Stimulated activated naive CD8-positive, alpha-beta T cell treated with anti-CD3 and anti-CD28 coated beads, Interleukin-15, amount 100 ng/mL, for 72 hours (primary cell): ENCODE measurements at places on chromosomes 6 and 20.

GRCh38 chr20:59748619-59749191, 144.4 kb downstream of the PHACTR3 start:
- no peak for DNase-seq

DNA sequence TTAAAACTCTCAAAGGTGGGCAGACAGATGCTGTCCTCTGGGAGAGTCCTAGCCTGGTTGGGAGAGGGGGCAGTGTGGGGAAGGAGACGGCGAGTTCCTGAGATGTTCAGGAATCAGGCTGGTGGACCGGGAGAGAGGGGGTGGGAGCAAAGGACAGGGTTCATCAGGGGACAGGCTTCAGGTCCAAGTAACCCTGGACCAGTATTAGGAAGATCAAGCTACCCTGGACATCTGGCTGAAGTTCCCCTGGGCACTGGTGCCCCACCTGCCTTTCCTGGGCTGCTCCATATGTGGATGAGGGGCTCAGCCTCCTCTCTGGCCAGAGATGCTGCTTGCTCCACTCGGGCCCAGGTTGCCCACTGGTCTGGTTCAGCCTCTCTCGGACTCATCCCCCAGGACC, 1.1 kb upstream of the IP6K3 start:
- DNase-seq = no peak

DNA sequence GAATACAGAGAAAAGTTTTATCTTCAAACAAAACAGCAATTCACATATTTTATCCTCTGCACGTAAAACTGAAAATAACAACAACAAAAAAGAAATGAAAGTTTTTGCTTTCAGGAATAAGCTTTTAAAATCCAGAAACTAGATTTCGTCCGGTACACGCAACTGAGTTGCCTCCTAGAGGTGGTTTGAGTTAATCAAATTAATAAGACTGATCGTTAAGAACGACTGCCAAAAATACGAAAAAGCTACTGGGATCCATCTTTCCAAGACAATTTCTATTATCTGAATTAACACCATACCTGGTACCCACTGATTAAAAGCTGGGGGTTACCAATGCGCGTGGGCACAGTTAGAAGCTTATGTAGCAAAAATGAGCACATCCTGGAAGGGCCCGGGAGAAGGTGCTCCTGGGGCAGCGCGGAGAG, 669 bp downstream of the PDCD2 start:
- no peak for DNase-seq

DNA sequence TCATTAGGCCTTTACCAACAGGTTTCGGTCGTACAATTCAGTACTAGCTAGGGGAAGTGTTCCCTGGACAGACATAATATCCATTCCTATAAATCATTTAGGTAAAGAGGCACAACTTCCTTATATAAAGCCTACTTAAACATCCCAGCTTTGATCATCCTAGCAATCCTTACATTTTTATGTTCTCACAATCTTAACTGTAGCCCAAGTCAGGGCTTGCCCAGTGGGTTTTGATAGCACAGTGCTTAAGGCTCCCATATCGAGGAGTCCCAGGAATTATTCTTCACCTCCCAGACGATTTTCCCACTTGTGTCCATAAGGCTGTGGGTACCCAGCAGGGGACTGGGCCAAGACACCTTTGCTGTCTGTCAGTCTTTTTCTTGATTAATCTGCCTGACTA, 63.2 kb downstream of the E2F3 start:
- DNase-seq = no peak

- DNase-seq = peak; percentile 59
Measured at GRCh38 chr20:62918831-62919230, 7.5 kb downstream of the DIDO1 start.
